ENCODE measurements at places on chromosomes 2 and 18. TPM values are rescaled to one million over a fixed set of nuclear protein-coding genes. Genes with fewer than 3 reads are reported as not detected.

DNA sequence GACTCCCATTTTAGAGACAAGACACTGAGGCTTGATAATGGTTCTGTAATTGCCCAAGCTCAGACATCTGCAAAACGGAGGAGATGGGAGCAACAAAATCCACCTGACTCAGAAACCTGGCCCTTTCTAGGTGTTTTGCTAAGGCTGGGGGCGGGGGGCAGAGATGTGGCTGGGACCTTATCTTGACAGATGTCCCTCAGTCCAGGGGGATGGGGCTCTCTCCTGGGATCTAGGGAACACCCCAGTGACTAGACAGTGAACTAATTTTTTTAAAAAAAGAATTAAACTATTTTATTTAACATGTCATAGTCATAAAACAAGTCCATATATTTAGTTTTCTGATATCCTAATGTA lies 32.0 kb upstream of the HAAO start:
- H3K36me3 ChIP-seq, result no peaks in the 10 kb centered on the region
- H3K27me3 ChIP-seq, result no peaks in the 10 kb centered on the region
- peaks cover 9% of the 10 kb centered on the region for H3K4me1 ChIP-seq

DNA sequence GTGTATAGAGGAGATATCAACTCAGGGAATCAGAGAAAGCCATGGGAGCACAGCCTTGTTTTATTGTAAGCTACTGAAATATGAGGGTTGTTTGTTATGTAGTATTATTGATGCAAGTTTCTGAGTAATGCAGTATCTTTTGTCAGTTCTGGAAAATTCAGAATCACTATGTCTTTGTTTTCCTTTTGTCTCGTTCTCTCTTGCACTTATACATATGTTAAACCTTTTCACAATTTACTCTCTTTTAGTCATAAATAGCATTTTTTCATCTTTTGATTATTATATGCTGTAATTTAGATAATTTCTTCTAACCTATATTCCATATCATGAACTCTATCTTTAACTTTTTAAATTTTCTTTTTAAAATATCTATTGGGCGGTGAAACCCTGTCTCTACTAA lies 85.0 kb upstream of the COL3A1 start:
- no peaks in the 10 kb centered on the region for H3K27me3 ChIP-seq
- no peak for DNase-seq
- H3K36me3 ChIP-seq, result no peaks in the 10 kb centered on the region
- no peak overlapping the region for H3K27ac ChIP-seq
- H3K4me1 ChIP-seq, result no peaks in the 10 kb centered on the region

GRCh38 chr2:193141998-193142397 lies 947.3 kb upstream of the TMEFF2 start:
- H3K4me3 ChIP-seq, result no peak overlapping the region
- no peak for DNase-seq
- H3K36me3 ChIP-seq, result no peaks in the 10 kb centered on the region
- H3K27me3 ChIP-seq, result no peaks in the 10 kb centered on the region
- H3K27ac ChIP-seq, result no peak overlapping the region
- H3K4me1 ChIP-seq, result no peaks in the 10 kb centered on the region

DNA sequence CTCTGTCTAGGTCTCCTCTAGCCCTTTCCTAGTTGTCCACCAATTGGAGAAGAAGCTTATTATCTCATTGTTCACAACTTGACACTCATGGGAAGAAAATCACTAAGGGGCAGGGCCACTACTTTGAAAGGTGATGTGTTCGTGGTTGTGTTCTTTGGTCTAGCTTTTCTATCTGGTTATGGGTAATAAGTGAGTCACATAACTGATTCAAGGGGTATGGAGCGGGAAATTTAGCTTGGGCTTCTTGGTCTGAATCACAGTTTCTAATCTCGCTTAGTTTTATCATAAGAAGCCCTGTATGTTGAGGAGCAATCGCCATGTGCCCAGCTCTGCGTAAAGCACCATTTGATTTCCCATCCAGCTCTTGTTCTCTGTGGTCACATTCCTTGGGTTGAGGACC lies 18.7 kb upstream of the DYTN start:
- no peak for DNase-seq
- no peaks in the 10 kb centered on the region for H3K4me1 ChIP-seq
- H3K4me3 ChIP-seq, result no peak overlapping the region

GRCh38 chr18:31555971-31556747 lies 35.5 kb upstream of the TTR start:
- H3K36me3 ChIP-seq, result no peaks in the 10 kb centered on the region
- no peak for DNase-seq
- no peak overlapping the region for H3K27ac ChIP-seq
- no peak overlapping the region for H3K4me3 ChIP-seq

GRCh38 chr2:43609290-43609918 lies 13.6 kb upstream of the THADA start:
- H3K27me3 ChIP-seq, result no peaks in the 10 kb centered on the region
- H3K4me3 ChIP-seq, result no peak overlapping the region
- no peak for DNase-seq
- no peak overlapping the region for H3K27ac ChIP-seq

GRCh38 chr18:27057519-27058234 lies 127.4 kb downstream of the CHST9 start:
- no peaks in the 10 kb centered on the region for H3K4me1 ChIP-seq
- H3K36me3 ChIP-seq, result no peaks in the 10 kb centered on the region
- no peak for DNase-seq
- no peak overlapping the region for H3K4me3 ChIP-seq

- H3K4me1 ChIP-seq, result no peaks in the 10 kb centered on the region
- H3K4me3 ChIP-seq, result no peak overlapping the region
- H3K27ac ChIP-seq, result no peak overlapping the region
- no peaks in the 10 kb centered on the region for H3K36me3 ChIP-seq
- DNase-seq, result no peak
Measured at GRCh38 chr2:855177-855576, 95.5 kb upstream of the SNTG2 start.

DNA sequence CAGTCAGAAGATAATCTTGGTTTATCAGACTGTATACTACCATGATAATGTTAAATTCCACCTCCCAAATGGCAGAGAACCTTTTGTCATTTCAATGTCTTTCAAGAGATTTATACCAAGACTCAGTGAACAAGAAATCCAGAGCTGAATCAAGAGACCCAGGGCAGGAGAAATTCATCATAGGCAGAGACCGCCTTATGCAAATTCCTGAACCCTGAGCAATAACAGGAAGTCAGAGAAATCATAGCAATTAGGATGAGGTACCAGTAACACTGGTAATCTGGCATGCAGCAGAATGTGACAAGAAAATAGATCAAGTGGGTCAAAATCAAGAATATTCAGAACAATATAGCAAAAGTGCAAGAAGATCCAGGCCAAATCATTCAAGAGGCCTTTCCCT lies 412.4 kb upstream of the LRATD1 start:
- H3K27ac ChIP-seq, result no peak overlapping the region
- no peaks in the 10 kb centered on the region for H3K36me3 ChIP-seq
- H3K4me3 ChIP-seq, result no peak overlapping the region
- no peaks in the 10 kb centered on the region for H3K27me3 ChIP-seq
- DNase-seq, result no peak

- H3K36me3 ChIP-seq, result no peaks in the 10 kb centered on the region
- no peak overlapping the region for H3K4me3 ChIP-seq
- DNase-seq, result no peak
- H3K4me1 ChIP-seq, result peaks cover 9% of the 10 kb centered on the region
- H3K27me3 ChIP-seq, result no peaks in the 10 kb centered on the region
- no peak overlapping the region for H3K27ac ChIP-seq
Measured at GRCh38 chr18:21270453-21270852, 28.4 kb downstream of the GREB1L start.

DNA sequence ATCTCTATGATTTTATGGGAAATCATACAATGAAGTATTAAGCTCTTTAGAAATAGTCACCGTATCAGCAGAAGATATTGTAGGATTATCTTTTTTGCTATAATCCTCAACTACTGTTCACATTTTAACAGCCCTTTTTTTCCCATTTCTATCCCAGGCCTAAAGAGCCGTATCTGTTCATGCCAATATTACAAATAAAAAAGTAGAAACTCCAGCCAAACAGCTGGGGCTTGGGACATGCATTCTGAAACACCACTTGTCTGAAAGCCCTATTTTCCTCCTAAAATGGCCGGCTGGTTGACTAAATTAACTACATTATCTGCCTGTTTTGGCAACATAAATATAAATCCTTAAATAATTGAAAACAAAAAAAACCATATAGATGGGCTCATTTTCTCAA lies 477.8 kb downstream of the CDH2 start:
- H3K27ac ChIP-seq, result no peak overlapping the region
- H3K4me3 ChIP-seq, result no peak overlapping the region
- H3K4me1 ChIP-seq, result no peaks in the 10 kb centered on the region
- H3K27me3 ChIP-seq, result no peaks in the 10 kb centered on the region
- no peak for DNase-seq

DNA sequence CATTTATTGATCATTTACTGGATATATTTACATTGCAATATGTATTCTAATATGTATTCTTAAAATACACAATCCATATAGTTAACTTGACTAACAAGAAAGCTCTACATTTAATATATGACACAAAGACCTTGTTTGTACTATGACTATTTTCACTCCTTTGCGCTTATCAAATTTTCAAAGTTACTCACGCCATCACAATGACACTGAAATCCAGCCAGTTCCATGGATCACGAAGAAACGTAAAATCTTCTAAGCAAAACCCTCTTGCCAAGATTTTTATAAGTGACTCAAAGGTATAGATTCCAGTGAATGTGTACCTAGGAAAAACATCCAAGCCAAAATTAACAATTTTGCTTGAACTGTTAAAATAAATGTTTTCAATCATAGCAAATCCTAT lies 39.6 kb downstream of the SCN3A start:
- no peaks in the 10 kb centered on the region for H3K36me3 ChIP-seq
- H3K4me3 ChIP-seq, result no peak overlapping the region
- H3K4me1 ChIP-seq, result no peaks in the 10 kb centered on the region
- no peaks in the 10 kb centered on the region for H3K27me3 ChIP-seq

DNA sequence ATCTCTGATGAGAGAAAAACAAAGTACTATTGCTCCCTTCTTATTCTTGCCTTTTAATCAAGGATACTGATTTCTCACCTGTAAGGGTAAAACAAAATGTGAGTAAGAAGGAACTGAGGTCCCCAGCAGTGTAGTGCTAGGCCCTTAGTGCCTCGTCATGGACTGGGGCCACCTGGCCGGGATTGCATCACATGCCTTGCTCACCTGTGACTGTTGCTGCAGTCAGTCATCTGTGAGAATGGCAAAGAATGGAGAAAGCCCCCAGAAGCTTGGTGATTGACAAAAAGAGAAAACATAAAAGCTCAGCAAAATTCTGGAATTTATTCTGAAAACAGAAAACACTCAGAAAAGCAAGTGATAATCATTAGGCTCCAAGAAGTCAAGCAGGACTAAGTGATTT lies 63.4 kb downstream of the SPATS2L start:
- H3K4me1 ChIP-seq, result peaks cover 45% of the 10 kb centered on the region
- no peak for DNase-seq
- H3K36me3 ChIP-seq, result no peaks in the 10 kb centered on the region
- no peak overlapping the region for H3K4me3 ChIP-seq
- H3K27me3 ChIP-seq, result no peaks in the 10 kb centered on the region

GRCh38 chr2:103123516-103123915 lies 361.7 kb downstream of the TMEM182 start:
- H3K27me3 ChIP-seq, result no peaks in the 10 kb centered on the region
- H3K4me1 ChIP-seq, result no peaks in the 10 kb centered on the region
- no peak for DNase-seq
- H3K27ac ChIP-seq, result no peak overlapping the region

- H3K27me3 ChIP-seq, result no peaks in the 10 kb centered on the region
- H3K4me1 ChIP-seq, result no peaks in the 10 kb centered on the region
- no peak overlapping the region for H3K27ac ChIP-seq
- no peak for DNase-seq
- no peak overlapping the region for H3K4me3 ChIP-seq
- no peaks in the 10 kb centered on the region for H3K36me3 ChIP-seq
Measured at GRCh38 chr2:83742117-83742782, 716.8 kb downstream of the SUCLG1 start.

DNER gene
- polyA plus RNA-seq, result 0.01 TPM

LYG2 gene
- polyA plus RNA-seq, result not detected

PLA2R1 gene
- polyA plus RNA-seq, result 0.61 TPM

TRIM43 gene
- polyA plus RNA-seq, result not detected

AQP12B gene
- polyA plus RNA-seq, result not detected

WDFY1 gene
- polyA plus RNA-seq, result 16.3 TPM

ADRA2B gene
- 3.7 TPM for polyA plus RNA-seq

ACVR1C gene
- polyA plus RNA-seq, result 0.90 TPM

GLI2 gene
- polyA plus RNA-seq, result 0.04 TPM

COLEC11 gene
- 100 TPM for polyA plus RNA-seq
